Colonic mucosa (tissue), 4 donors: ENCODE measurements at places on chromosomes 4 and X. TPM values are rescaled to one million over a fixed set of nuclear protein-coding genes. Genes with fewer than 3 reads are reported as not detected.
A peak's percentile ranks its signal among the peaks of the same experiment; 100 is the strongest.

Gene INPP4B
- total RNA-seq = 10.0 TPM

- peak; percentile 48 for DNase-seq
Observed at GRCh38 chrX:21373637-21374162, 518 bp upstream of the CNKSR2 start.

Gene FAAH2
- 11.3 TPM for total RNA-seq

DNA sequence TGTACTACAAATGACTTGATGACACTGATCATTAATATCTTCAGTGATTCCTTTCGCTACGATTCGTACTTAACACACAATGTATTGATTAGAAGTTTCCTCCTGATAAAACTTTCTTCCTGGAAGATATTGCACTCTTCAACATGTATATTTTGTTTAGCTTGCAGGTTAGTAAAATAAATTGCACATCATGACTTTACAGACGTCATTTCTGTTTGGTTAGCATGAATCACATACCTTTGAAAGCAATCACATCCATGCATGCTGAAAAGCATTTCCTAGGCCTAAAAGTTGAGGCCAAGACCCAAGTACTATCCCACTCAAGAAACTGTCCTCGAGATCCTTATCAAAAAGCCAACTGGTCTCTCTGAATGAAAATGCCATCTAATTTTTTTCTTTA is 1841.0 kb upstream of the PCDH7 start:
- no peak for DNase-seq

DNA sequence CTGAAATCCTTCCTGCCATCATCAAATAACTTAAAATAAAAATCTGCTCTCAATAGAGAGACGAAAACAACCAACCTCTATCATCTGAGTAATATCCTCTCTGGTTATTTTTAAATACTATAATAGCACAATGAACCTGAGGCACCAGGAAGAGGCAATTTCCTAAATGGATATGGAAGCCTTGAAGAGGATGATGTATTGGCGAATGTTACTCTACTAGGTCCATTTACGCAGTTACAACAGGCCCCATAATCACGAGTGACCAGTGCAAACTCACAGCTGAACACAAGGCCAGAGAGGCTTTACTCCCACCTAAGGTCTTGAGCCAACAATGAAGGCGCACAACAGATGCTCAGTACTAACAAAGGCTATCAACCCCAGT is 678.8 kb upstream of the NR3C2 start:
- no peak for DNase-seq

DNA sequence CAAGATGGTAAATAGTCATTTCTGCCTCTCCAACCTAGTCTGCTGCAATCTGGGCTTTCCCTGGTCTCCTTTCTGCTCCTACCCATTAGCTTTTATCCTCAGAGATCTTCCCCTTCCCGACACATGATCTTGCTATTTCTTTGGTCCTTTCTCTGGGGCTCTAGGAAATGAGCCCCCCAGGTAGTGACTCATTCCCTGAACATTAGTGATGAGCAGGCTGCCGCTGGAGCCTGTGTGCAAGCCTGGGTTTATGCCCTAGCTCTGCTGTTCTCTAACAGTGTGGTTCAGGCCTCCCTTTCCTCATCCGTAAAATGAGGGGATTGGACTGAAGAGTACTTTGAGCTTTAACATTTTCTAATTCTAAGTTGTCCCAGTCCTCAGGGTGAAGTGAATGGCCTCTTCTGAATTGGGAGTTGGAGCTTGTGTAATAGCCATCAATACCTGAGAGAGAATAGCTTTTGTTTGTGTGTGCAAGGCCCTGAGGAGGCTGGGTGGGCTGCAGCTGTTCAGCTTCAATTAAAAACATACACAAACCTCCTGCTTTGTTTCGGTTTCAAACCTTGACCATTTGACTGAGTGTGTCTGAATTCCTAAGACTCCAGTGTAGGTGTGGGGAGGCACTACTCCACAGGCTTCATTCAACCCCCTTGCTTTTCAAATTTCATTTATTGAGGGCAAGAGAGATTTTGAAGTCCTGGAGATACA is 115.6 kb upstream of the SCML1 start:
- no peak for DNase-seq

DNA sequence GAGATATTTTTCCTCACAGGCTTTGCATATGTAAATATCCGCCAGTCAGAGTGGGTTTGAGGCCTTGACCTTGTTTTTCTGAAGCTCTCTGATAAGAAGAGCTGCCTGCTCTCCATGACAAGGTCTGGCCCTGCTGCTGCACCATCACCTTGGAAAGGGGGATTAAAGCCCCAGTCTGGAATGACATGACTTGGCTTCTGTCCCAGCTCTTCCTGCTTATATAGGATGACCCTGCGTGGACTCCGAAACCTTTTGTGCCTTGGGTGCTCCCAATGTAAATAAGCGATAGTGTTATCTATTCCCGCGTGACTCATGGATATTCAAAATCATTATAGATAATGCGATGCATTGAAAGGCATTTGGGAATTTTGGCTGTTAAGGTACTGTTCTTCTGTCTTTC is 139.3 kb downstream of the BMPR1B start:
- no peak for DNase-seq

GRCh38 chr4:22661443-22661842 is 31.3 kb upstream of the GBA3 start:
- no peak for DNase-seq

DNA sequence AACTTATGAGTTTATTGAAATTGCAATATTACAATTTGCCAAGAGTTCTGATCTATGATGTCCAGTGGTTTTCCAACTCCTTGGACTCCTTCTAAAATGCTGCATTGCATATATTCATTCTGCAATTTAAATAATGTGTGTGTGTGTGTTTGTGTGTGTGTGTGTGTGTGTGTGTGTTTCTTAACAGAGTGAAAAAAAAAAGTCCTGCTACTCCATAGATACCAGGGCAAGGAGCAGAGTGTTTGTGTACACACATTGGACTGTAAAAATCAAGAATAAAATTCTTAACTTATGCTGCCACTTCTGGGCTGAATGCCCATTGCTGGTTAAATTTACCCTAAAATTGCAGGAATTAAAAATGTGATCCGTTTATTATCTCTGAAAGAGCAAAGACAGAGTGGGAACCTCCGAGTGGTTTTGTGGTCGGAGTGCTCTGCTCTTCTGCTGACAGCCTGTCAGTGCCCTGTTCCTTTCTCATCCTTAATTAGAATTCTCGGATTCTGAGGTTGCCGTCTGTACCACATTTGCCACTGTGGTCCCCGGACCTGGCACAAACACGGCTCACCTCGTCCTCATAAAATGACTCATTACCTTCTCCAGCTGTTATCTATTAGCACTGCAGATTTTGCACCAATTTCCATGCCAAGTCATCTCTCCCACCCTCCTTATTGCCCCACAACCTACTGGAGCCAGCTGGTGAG is 355.5 kb downstream of the KCNIP4 start:
- no peak for DNase-seq

DNA sequence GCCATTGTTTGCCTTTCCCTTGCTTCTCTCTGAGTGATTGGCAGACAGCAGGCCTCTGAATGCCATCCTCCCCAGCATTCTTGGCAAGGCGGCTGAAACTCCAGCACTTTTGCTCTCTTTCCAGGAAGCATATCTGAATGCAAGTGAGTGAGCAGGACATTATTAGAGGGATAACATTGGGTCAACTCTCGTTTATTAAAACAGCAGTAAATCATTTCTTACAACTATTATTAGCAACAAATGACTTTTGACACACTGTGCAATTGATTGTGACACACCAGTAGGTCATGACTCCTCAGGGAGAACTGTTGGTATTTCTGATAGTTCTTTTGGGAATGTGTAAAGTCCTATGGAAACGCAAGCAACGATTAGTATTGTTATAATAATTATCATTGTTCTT is 103.8 kb downstream of the EFNB1 start:
- no peak for DNase-seq

- DNase-seq = no peak
Observed at GRCh38 chrX:25020905-25021449, 5.2 kb upstream of the ARX start.

DNA sequence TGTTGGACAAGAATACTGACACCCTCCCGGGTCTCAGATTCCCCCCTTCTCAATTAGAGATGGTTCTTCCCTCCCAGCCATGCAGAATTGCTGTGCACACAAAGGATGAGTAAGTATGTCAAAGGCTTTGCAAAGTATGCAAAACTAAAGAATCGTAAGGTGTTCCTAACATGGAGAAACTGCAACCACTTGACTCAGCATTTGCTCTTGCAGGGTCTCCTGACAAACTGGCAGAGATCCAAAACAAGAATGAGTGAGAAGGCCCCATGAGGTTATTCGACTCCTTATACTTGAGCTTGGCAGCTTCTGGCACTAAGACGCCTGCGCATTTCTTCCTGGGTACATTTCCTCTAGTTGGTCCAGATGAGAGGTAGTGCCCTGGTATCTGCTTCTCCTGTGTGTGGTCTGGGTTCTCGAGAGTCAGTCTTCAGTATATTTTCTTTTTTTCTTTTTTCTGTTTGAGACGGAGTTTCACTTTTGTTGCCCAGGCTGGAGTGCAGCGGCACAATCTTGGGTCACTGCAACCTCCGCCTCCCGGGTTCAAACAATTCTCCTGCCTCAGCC is 8.2 kb downstream of the FAM184B start:
- DNase-seq = no peak

- DNase-seq = no peak
Observed at GRCh38 chrX:1597345-1598020, 6.1 kb downstream of the AKAP17A start.

GRCh38 chr4:86908251-86908657 is 16.0 kb upstream of the C4orf36 start:
- DNase-seq = no peak

DNA sequence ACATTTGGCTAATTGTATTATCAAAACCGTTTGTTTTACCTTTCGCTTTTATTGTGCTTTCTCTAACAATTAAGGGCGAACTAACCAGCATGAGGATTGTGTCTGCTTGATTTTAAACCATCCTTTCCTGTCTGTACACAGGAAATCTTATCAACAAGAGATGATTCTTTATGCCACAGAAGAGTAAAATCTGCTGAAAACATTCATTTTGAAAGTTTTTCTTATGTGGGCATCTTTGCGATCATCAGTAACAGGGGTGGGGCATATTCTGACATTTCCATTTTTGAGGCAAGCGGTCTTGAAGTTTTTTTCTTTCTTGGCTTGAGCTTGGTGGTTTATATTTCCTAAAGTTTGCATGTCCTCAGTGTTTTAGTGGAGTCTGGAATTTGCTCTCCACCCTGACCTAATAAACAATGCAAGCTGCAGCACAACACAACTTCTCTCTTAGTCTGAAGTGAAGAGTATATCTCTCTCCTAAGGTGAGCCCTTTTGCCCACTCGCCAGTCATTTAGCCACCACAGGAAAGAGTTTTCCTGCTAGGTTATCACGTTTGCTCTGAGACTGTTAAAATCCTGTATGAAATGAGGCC is 26.6 kb downstream of the NFKB1 start:
- DNase-seq = no peak

DNA sequence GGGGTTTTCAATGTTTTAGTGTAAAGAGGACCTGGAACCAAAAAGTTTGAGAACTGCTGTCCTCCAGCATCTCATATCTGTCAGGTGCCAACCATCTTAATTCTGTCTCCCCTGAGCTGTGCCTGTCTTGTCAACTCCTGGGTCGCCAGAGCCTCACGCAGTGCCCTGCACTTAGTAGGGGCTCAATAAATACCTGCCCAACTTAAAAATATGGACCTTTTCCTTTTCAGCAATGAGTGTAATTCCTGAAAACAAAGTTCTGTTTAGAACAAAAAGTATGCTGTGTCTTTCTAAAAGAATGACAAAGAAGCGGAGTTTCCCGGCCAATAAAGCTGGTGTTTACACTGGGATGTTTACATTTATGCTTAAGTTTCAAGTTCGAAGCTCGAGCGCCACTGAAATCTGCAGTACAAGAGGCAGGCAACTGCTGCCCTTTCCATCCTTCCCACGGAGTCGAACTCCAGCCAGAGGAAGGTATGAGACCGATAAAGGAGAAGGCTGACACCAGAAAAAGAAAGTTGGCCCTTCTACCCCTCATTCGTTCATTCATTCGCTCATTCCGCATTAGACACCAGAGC is 1.1 kb upstream of the HTATSF1 start:
- DNase-seq = no peak

Gene AMBN
- total RNA-seq = not detected

GRCh38 chr4:81421346-81422218 is 50.1 kb downstream of the RASGEF1B start:
- DNase-seq = peak; percentile 76

DNA sequence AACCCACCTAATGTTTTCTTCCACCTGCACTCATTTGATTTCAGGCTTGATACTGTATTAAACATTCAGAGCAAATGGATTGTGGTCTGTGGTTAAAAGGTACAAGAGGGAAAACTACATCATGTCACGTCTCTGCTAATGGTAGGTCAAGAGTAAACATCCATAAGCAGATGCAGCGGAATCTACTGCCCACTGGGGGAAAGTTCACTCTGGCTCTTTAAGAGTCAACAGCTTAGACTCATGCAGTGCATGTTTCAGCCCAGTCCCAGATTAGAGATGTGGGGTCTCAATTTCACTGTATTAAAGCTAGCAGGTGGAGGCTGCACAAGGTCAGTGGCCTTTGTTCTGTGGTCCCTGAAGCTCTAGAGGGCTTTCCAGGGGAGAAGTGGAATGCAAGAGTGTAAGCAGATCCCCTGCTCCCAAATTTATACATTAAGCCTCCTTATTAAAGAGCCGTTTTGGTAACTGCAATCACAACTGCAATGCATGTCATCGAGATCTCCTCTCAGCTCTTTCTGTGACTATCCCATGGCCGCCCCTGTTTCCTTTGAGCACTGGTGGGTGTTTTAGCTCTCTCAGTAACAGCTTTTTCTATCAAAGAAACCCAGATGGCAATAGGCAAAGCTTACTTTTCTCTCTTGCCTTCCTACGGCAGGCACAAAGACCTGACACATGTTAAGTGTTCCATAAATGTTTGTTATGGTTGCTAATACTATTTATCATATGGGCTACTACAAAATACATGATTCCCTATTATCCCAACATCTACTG is 53.4 kb downstream of the LDB2 start:
- no peak for DNase-seq

Gene CDS1
- 44.2 TPM for total RNA-seq

- no peak for DNase-seq
Observed at GRCh38 chr4:48620093-48620492, 130.0 kb downstream of the ZAR1 start.

DNA sequence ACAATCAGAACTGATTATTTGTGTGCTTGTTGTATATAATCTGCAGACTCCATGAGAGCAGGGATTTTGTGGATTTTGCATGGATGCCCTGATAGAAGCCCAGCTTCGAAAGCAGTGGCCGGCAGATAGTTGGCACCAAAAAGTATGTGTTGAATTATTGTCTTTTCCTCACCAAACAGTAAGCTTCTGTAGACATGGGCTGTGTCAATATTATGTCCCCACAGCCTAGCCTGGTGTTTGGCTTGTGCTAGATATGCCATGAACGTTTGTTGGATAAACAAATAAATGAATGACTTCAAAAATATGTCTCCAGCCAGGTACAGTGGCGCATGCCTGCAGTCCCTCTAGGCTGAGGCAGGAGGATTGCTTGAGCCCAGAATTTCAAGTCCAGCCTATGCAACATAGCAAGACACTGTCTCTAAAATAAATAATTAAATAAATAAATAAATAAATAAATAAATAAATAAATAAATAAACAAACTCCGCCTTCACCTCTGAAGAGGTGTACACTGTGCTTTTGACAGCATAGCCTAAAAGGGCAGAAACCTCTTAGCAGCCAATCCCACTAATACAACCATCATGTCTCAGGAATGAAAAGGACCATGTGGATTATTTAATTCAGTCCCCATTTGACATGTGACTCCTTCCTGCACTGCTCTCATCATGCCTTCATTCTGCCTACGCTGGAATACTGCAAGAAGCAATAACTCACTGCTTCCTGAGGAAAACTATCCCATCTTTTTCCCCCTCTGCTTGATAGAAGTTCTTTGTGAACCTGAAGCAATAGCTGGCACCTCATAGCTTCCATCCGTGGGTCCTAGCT is 335.2 kb downstream of the FBXW7 start:
- no peak for DNase-seq

Gene HELT
- total RNA-seq = not detected

Gene TRAM1L1
- total RNA-seq = 0.20 TPM

Gene MAGEB2
- total RNA-seq = not detected
